ENCODE measurements at places on chromosomes 4 and X. TPM values are rescaled to one million over a fixed set of nuclear protein-coding genes. Genes with fewer than 3 reads are reported as not detected.

DNA sequence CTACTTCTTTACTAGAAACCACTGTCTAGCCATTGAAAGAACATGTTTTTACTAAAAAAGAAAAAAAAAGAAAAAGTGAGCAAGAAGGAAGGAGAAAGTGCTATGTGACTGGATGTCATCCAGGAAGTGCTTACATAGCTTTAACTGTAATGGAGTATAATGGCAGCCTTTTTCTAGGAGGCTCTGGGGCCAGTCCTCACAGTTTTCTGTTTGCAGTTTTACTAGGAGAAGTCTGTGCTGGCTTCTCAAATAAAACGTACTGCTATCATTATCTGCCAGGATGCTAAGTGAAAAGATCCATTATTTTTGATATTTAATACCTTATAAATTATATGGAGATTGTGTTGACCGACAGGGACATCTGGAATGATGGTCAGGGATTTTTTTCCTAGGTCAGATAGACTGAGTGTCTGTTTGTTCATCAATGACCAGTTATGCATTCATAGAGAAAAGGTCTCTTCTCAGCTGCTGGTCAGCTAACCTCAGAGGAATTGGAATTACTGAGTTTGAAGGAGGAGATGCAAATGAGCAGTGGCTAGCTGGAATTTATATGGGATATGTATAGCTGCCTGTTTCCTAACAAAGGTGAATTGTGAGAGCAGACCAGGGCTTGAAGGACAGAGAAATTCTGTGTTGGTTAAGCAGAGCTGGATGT is 21.7 kb downstream of the LPAR4 start:
- DNase-seq = no peak

DNA sequence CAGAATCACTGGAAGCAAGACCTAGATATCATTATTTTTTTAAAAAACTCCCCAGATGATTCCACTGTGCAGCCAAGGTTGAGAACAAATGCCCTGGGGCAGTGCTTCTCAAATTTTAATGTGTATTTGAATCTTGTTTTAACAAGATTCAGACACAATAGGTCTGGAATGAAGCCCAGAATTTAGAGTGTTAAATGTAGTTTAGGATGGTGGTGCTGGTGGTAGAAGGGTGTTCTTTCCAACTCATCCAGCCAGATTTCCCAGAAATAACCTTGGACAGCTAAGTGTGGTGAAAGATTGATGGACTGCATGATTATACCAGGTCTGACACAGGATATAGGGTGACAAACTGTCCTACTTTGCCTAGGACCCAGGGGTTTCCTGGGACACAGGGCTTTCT is 120.1 kb upstream of the MED14 start:
- no peak for DNase-seq

DNA sequence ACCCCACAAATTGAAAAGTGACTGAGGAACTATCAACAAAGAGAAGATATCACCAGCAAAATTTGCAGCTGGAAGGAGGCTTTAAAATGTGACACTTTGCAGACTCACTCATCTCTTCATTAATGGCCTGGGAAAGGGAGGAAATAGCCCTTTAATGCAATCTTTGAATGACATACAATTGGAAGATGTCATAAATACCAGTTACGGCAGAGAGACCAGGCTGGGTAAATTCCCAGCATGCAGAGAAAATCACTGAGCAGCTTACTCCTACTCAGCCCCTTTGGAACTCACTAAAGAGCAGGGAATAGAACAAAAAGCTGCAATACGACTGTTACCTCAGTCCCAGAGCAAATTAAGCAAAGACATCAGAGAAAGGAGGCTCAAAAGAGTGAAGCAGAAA is 238.9 kb downstream of the HS3ST1 start:
- DNase-seq = no peak

GRCh38 chrX:132401935-132402334 is 86.9 kb downstream of the MBNL3 start:
- DNase-seq = no peak

DNA sequence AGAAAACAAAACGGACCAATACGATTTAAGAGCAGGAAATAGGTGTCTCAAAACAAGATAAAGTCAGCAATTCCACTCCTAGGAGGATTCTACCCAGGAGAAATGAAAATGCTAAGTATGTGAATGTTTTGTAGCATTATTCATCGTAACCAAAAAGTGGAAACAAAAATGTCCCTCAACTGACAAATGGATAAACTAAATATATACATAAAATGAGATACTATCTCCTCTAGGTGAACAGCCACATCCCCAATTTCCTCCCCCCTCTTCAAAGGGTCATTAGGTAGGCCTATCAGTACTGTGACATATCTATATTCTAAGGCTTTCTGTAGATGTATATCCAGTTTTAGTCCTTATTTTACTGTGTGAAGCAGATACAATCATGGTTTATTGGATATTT is 18.0 kb downstream of the DDX3X start:
- DNase-seq = no peak

DNA sequence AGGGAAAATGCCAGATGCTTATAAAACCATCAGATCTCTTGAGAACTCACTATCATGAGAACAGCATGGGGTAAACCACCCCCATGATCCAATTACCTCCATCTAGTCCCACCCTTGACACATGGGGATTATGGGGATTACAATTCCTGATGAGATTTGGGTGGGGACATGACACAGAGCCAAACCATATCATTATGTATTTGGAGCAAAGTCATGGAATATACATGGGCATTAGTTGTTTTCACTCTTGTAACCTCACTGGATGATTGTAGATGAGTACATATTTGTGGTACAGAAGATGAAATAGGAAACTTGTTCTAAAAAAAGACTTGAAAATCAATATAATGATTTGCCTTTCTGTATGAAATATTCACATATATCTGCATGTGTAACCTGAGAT is 674.5 kb upstream of the BOD1L1 start:
- DNase-seq = no peak

DNA sequence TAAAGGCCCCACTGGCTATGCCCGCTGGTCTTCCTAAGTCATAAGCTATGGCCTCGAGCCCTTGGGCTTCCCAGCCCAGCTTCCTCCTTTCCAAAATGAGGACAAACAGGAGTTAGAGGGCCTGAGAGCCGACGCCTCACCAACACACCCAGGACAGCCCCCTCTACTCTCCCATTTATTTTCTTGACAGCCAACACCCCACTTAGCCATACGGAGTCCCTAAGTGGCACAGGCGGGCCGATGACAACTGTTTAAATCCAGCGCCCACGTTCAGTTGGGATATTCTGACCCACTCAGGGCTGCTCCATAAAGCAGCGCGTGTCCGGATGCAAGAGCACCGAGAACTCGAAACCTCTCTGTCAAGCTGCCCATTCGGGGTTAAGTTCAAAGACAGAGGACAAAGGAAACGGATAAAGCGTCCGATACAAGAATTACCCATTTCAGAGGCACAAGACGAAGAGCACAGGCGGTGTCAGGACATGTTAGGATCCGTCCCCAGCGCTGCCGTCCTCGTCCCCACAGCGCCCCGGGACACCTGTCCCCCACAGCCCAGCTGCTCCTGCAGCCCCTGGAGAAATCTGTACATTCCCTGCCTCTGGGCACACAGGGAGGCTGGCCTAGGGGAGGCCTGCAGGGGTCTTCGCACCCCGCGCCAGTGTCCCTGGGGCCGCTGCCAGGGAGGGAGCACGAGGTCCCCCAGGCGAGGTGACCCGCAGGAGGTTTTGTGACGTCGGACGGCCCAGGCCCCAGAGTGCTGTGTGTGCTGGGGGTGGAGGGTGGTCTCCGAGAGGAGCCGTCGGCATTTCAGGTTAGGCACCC is 1.2 kb downstream of the PRKX start:
- DNase-seq = peak; percentile 42

GRCh38 chrX:40628506-40628905 is 5.3 kb downstream of the MPC1L start:
- no peak for DNase-seq

- peak; percentile 18 for DNase-seq
Measured at GRCh38 chr4:7197910-7198309, 5.6 kb downstream of the SORCS2 start.

GRCh38 chrX:103789004-103789403 is 12.4 kb downstream of the PLP1 start:
- no peak for DNase-seq

GRCh38 chr4:153318696-153319320 is 25.7 kb upstream of the MND1 start:
- DNase-seq = peak; percentile 50

GRCh38 chr4:110503270-110504083 is 27.5 kb downstream of the ENPEP start:
- DNase-seq = no peak

GRCh38 chr4:115972967-115973366 is 859.5 kb upstream of the NDST4 start:
- no peak for DNase-seq

Gene TCP11X2
- total RNA-seq = 3.6 TPM

Gene CD40LG
- total RNA-seq = not detected

Gene ASMTL
- total RNA-seq = 31.0 TPM

Gene AFM
- total RNA-seq = 0.19 TPM

Gene CFAP47
- 5.4 TPM for total RNA-seq

Gene AKAP14
- 24.0 TPM for total RNA-seq

Data from testis (tissue), 5 donors.